ENCODE measurements at places on chromosomes 7 and 10.

- peak; percentile 59 for DNase-seq
Observed at GRCh38 chr7:130273081-130273932, 6.6 kb downstream of the CPA2 start.

DNA sequence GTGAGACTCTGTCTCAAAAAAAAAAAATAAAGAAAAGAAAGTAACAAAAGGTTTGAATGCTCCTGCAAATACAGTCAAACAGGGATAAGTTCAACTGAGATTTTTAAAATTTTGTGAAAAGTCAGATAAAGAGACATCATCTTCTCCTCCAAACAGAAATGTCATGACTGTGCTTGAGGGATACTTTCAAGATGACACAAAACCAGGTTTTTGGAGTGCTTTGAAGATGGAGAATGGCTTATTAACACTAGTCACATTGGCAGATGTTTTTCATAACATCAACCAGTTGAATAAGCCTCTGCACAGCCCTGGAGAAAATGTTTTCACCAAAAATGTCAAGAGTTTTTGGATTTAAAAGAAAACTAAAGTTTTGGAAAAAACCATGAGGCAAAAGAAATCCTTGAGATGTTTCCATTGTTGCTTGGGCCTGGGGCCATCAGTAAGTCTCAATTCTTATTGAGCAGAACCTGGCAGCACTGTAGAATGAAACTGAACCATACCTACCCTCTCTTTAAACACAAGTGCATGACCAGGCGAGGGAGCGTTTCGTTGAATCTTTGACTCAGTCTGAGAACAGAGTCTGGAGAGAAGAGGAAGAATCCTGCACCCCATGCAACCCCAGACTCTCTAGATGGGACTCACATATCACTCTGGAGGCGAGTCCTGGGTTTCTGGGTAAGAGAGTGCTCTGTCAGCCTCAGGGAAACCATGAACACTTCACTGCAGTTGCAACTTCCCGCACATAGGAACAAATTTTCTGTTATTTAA lies 37.4 kb upstream of the PRKCQ start:
- DNase-seq = no peak

DNA sequence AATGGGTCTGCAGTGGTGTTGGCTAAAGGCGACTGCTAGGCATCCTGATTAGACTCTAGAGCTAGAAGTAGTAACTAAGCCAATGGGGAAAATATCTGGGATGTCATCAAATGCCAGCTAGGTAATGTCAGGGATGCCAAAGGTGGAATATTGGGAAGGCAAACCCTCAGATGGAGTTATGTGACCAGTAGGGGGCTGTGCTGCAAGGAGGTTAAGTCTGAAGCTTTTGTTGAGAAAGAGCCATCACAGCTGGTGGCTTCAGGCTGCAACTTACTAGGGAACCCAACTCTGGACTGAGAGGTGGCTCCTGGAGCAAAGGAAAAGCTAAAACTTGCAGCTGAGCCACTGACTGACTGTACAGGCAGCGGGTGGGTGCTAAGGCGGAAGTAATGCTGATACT lies 576.9 kb upstream of the GHITM start:
- no peak for DNase-seq

DNA sequence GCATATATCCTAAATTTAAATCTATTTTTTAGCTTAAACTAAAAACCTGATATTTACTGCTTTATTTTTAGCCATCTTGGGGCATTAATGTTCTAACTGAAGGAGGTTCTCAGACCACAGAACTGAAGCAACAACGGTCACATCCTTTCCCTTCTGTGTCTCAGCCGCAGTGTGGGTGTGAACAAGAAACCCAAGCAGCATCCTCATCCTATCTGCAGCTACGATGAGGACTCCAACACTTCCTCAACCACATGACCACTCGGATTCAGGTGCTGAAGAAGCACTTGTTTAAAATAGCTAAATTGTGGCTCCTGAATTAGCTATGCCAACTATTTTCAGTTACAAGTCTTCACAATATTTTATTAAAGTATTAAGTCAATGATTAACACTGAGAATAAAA lies 5.3 kb downstream of the ESYT2 start:
- DNase-seq = no peak

All from caudate nucleus (tissue), 63 donors.